ENCODE measurements at places on chromosomes 6 and 20. TPM values are rescaled to one million over a fixed set of nuclear protein-coding genes. Genes with fewer than 3 reads are reported as not detected.

The TINAG gene
- total RNA-seq: not detected

The MDFI gene
- 23.5 TPM for total RNA-seq

The OTOR gene
- total RNA-seq: 0.21 TPM

The DZANK1 gene
- 1.6 TPM for total RNA-seq

The FAM217A gene
- total RNA-seq: not detected

The SNPH gene
- total RNA-seq: 5.7 TPM

The TIAM2 gene
- 32.2 TPM for total RNA-seq

The PLCG1 gene
- 104 TPM for total RNA-seq

The BPIFB1 gene
- 158 TPM for total RNA-seq

The RAET1G gene
- 1.1 TPM for total RNA-seq

The FKBP5 gene
- 18.5 TPM for total RNA-seq

The IPCEF1 gene
- total RNA-seq: 1.0 TPM

The MTFR2 gene
- 1.9 TPM for total RNA-seq

The DLL1 gene
- total RNA-seq: 25.0 TPM

The PACSIN1 gene
- total RNA-seq: 0.10 TPM

The SEMG2 gene
- total RNA-seq: not detected

The PNPLA1 gene
- not detected for total RNA-seq

The BACH2 gene
- total RNA-seq: 8.3 TPM

The HDGFL1 gene
- not detected for total RNA-seq

The CD40 gene
- 3.3 TPM for total RNA-seq

The FAM83B gene
- 13.8 TPM for total RNA-seq

The ADAT2 gene
- total RNA-seq: 9.3 TPM

The BEND6 gene
- total RNA-seq: 4.9 TPM

The HLA-DRA gene
- total RNA-seq: 43.7 TPM

The PRICKLE4 gene
- 4.4 TPM for total RNA-seq

The SUMO4 gene
- 5.5 TPM for total RNA-seq
